Activated CD4-positive, alpha-beta T cell treated with anti-CD3 and anti-CD28 coated beads for 36 hours (primary cell): ENCODE measurements at places on chromosomes 6 and 20.

- no peak for DNase-seq
These were observed 51.2 kb downstream of the YTHDF1 start for GRCh38 chr20:63164484-63165355.

GRCh38 chr20:45138561-45139300 lies 14.5 kb upstream of the WFDC12 start:
- peak; percentile 92 for DNase-seq

GRCh38 chr6:116497113-116497676 lies 14.2 kb upstream of the CALHM5 start:
- DNase-seq: no peak

DNA sequence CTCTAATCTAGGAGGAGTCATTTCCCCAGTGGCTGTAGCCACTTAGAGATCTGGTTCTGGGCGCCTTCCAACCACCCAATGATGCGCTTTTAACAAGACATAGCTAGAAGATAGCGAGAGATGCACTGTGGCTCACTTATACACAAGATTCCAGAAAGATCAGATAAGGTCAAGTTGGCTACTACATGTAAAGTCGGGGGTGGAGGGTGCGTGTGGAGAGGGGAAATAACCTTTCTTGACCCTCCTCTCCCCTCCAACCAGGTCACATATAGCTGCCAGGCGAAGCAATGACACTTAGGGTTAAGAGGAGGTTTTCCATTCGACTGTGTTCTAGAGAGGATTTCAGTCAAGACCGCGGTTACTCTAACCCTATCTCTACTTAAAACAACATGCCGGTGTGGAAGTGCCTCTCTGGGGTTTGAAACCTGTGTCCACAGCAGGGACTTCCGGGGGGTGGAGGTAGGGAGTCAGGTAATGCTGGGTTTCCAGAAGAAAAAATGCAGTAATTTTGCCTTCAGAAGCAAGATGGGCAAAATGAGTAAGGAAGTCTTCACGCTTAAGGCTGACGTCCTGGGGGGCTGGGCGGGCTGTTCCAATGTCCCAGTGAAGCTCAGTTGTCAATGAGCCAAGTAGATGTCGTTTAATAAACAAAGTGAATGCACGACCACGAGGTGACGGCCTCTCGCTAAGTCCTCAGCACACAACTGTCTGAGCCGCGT lies 1.8 kb upstream of the SIM1 start:
- no peak for DNase-seq

GRCh38 chr20:46205349-46205748 lies 87.2 kb downstream of the CD40 start:
- no peak for DNase-seq

- no peak for DNase-seq
These were observed 227.9 kb downstream of the FRK start for GRCh38 chr6:115832786-115833185.

- no peak for DNase-seq
These were observed 34.8 kb downstream of the SH3BGRL2 start for GRCh38 chr6:79665725-79666551.

- DNase-seq: peak; percentile 51
These were observed 30.1 kb downstream of the SF3B5 start for GRCh38 chr6:144065213-144065660.

DNA sequence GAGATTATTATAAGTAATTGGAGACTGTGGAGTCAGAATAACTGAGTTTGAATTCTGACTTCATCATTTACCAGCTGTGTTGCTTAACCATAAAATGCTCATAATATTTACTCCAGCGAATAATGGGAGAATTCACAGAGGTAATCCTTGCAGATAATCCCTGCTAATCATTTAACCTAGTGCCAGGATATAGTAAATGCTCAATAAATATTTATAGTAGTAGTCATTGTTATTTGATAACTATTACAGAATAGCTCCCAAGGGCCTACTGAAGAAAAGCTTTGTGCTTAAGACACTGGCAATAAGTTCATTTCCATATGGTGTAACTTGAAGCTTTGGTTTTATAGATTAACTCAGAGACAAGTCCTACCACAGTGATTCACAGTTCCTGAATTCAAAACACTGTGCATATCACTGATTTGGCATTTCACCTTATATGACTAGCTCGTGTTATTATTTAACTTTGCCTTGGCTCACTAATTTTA lies 208.8 kb upstream of the PLCB4 start:
- DNase-seq: no peak

GRCh38 chr6:141153563-141153962 lies 979.2 kb upstream of the GJE1 start:
- DNase-seq: peak; percentile 26

DNA sequence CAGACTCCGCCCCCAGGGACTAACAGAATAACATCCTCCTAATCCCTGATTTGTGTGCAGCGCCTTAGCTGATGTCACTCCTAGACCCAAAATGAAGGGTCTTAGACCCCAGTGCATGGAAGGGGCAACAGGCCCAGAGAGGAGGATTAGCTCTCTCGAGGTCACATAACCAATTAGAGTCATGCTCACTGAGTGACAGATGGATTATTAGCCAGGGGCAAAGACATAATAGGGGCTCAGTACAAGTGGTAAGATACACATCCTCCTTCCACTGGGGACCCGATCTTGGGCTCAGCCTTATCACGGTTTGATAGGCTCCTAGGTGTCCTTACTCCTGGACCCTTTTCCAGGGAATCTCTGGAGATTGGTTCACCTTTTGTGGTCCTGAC lies 858 bp downstream of the TP53INP2 start:
- no peak for DNase-seq

DNA sequence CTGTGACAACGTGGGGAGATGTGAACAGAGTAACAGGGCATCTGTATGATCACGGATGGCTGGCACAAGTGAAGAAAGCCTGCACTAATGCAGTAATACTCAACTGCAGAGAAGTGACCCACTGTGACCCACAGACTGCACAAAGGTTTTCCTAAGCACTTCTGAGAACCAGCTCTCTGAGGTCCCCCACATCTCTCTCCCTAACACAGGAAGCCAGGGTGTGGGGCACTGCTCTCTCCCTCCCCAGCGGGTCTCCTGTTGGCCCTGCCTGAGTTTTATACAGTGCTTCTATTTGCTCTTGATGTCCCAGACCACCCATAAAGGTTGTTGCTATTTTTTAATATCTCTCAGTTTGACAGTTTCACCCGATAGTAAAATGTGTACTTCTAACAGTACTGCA lies 11.3 kb downstream of the APMAP start:
- DNase-seq: no peak

DNA sequence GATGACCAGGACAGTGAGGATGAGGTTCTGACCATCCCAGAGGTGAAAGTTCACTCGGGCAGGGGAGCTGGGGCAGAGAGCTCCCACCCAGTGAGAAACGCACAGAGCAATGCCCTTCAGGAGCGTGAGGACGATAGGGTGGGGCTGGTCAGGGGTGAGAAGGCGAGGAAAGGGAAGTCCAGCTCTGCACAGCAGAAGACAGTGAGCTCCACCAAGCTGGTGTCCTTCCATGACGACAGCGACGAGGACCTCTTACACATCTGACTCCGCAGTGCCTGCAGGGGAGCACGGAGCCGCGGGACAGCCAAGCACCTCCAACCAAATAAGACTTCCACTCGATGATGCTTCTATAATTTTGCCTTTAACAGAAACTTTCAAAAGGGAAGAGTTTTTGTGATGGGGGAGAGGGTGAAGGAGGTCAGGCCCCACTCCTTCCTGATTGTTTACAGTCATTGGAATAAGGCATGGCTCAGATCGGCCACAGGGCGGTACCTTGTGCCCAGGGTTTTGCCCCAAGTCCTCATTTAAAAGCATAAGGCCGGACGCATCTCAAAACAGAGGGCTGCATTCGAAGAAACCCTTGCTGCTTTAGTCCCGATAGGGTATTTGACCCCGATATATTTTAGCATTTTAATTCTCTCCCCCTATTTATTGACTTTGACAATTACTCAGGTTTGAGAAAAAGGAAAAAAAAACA lies 16.6 kb upstream of the SLC22A1 start:
- no peak for DNase-seq

DNA sequence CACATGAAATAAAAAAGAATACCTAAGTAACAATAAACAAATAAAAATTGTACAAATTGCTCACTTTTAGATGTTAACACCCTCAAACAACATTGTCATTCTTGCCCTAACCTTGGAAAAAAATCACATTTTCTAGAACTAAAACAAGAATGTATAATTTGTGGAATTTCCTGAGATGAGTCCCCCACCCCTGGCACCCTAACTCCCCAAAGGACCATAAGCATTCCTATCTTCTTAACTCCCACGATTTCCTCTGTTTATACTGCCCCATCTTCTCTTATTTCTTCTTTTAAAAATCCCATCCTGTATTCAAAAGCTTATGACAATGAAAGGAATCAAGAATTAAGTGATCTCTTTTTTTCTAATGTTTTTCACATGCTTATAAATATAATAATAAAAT lies 70.9 kb downstream of the IBTK start:
- DNase-seq: no peak

DNA sequence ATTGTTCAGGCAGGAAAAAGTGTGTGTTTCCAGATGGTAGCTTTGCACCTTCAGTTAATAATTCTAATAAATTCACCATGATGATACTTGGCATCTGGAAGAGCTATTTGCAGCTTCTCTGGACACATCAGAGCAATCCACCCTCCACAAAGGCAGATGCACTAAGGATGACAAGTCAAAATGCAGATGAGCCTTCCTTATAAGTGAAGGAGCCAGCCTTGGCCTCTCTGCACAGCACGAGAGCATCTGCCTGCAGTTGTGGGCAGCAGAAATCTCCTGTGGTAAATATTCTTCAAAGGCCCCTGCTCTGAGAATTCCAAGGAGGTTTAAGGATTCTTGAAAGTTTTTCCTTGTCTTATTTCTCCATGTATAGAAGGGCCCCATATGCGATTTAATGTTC lies 6.9 kb upstream of the POM121L2 start:
- no peak for DNase-seq

- DNase-seq: no peak
These were observed 23.9 kb upstream of the TINAG start for GRCh38 chr6:54284161-54284860.

GRCh38 chr6:127793396-127793795 lies 107.5 kb downstream of the THEMIS start:
- no peak for DNase-seq

- DNase-seq: no peak
These were observed 152.2 kb upstream of the AFDN start for GRCh38 chr6:167674486-167674885.

- DNase-seq: no peak
These were observed 58.9 kb downstream of the KIZ start for GRCh38 chr20:21184819-21185218.

GRCh38 chr6:43933148-43933885 lies 163.3 kb downstream of the VEGFA start:
- no peak for DNase-seq

DNA sequence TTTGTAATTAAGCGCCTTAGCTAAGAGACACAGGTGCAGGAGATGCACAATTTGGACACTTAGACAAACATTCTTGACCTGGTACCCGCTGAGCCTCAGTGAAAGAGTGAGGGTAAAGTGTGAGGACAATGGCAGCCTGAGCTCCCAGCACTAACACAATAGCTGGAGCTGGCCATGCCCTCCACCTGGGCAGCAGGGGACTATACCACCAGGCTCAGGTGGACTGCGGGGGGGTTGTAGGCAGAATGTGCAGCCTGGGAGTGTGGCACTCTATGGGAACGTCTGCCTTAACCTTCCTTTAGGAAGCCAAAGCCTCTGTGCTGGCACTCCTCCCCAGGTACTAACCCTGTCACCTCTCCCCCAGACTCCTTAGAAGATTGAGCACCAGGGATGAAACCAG lies 23.6 kb downstream of the PRKN start:
- DNase-seq: no peak

- no peak for DNase-seq
These were observed 36.6 kb downstream of the AIG1 start for GRCh38 chr6:143097224-143097795.

DNA sequence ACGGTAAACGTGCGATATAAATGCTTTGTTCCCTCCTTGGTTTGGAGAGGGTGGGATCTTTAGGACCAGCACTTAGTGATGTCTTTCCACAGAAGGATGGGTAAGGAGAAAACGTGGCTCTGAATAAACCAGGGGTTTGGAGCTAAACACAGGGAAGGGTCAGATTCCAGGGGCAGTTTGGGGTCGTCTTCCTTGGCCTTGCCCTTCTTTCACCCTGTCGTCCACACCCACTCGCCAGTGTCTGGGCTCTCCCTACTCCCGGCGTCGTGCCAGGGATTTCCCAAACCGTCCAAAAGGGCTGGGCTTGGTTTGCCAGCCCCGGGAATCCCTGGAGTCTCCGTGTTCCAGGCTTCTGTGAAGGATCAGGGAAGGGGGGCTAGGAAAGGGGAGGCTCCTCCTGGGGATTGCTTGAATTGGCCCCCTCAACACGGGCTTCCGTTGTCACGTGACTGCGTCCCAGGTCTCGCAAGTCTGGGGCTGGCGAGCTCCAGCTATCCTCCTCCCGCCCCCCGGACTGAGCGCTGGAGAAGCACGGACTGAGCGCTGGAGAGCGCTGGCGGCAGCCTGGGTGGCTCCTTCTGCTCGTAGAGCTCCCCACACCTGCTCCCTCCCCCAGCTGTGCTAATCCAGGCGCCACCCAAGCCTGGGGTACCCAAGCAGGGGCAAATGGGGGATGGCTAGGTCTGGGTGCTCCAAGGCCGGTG lies 9.4 kb upstream of the ARMC12 start:
- no peak for DNase-seq

DNA sequence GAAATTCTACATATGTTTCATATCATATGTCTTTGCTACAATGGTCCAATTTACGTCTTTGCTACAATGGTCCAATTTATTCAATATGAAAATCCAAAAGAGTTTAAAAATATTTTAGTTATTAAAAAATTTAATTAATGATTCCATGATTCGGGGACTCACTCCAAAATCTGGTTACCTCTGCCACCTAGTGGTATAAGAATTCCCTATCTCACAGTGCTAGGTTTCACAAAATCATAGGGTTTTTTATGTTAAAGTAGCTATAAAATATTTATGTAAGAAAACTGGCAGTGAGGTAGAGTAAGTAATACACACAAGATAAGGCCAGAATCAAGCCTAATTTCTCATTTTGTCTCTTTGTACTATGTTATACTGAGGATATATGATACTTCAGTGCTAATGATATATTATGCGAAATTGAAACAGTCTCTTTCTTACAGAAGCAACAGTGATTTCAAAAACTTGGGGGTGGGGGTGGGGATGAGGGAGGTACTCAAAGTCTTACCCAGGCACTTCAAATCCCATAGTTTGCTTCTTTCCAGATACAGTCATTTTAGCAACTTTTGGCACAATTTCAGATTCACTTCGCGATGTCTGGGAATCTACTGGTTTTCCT lies 52.3 kb downstream of the HBS1L start:
- DNase-seq: no peak

- no peak for DNase-seq
These were observed 802.4 kb downstream of the TFAP2A start for GRCh38 chr6:9612489-9612888.

- DNase-seq: no peak
These were observed 261.6 kb upstream of the THEMIS start for GRCh38 chr6:128162423-128162822.

GRCh38 chr6:146908786-146909185 lies 295.4 kb upstream of the STXBP5 start:
- no peak for DNase-seq

GRCh38 chr6:11919771-11920440 lies 92.2 kb upstream of the HIVEP1 start:
- no peak for DNase-seq
